ENCODE measurements at places on chromosomes 5 and 9.

DNA sequence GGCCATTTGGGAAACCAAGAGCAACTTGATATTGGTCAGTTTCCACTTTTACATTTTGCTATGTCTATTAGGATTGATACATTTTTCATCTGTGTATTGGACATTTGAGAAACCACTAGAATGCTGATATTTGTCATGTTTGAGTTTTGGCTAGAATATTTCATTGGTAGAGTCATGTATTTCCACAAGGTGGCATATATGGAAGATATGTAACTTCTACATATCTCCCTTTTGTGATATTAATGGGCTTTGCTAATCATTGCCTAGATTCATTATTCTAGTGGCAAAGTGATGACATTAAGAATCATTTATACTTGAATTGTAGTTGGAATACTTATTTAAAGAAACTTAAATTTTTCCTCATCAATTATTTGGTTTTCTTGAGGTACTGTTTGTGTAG, 692.9 kb upstream of the EDIL3 start:
- no peaks in the 10 kb centered on the region for H3K4me1 ChIP-seq
- H3K36me3 ChIP-seq, result no peaks in the 10 kb centered on the region
- H3K27ac ChIP-seq, result no peak overlapping the region
- no peak overlapping the region for H3K4me3 ChIP-seq
- no peak for DNase-seq

- no peak for DNase-seq
- no peaks in the 10 kb centered on the region for H3K36me3 ChIP-seq
- H3K27ac ChIP-seq, result no peak overlapping the region
- no peak overlapping the region for H3K4me3 ChIP-seq
- H3K27me3 ChIP-seq, result no peaks in the 10 kb centered on the region
- peaks cover 12% of the 10 kb centered on the region for H3K4me1 ChIP-seq
Measured at GRCh38 chr5:159873680-159874079, 42.6 kb upstream of the ADRA1B start.

- no peak for DNase-seq
- H3K36me3 ChIP-seq, result no peaks in the 10 kb centered on the region
- no peak overlapping the region for H3K27ac ChIP-seq
- H3K4me3 ChIP-seq, result no peak overlapping the region
- H3K4me1 ChIP-seq, result no peaks in the 10 kb centered on the region
Measured at GRCh38 chr5:87831499-87831898, 418.8 kb upstream of the CCNH start.

DNA sequence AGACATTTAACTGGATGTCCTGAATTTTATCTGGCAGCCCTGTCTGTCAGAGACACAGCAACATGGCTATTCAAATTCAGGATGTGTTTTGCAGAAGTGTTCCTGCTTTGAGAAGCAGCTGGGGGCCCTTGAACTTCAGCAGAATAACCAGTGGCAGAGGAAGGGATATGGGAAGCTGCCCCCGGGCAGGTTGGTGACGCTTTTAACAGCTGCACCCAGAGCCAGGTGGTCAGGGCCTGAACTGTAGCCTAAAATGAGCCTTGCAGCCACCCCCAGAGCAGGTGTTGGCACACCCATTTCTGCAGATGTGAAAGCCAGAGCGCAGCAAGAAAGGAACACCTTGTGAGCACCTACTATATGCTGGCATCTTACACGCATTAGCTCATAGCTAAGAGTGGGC, 128.7 kb upstream of the BOD1 start:
- H3K4me1 ChIP-seq, result no peaks in the 10 kb centered on the region
- H3K4me3 ChIP-seq, result no peak overlapping the region
- no peaks in the 10 kb centered on the region for H3K27me3 ChIP-seq
- no peak overlapping the region for H3K27ac ChIP-seq
- DNase-seq, result no peak

GRCh38 chr9:126688617-126689016, 74.9 kb downstream of the LMX1B start:
- H3K4me1 ChIP-seq, result peaks cover 21% of the 10 kb centered on the region
- no peak for DNase-seq
- H3K27ac ChIP-seq, result no peak overlapping the region
- H3K36me3 ChIP-seq, result no peaks in the 10 kb centered on the region
- no peak overlapping the region for H3K4me3 ChIP-seq

All from keratinocyte (primary cell).